Stimulated activated CD8-positive, alpha-beta memory T cell treated with anti-CD3 and anti-CD28 coated beads, Interleukin-15, amount 100 ng/mL, for 1 hour (primary cell): ENCODE measurements at places on chromosomes 2 and 18.

DNA sequence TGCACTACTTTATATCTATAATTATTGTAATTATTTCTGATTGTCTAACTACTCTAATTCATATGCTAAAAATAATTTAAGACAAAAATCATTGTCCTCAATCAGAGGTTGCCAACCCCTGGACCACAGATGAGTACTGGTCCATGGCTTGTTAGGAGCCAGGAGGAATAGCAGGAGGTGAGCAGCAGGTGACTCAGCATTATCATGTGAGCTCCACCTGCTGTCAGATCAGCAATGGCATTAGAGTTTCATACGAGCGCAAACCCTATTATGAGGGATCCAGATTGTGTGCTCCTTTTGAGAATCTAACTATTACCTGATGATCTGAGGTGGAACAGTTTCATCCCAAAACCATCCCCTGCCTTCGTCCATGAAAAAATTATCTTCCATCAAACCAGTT lies 1434.4 kb downstream of the LRP1B start:
- DNase-seq: no peak

GRCh38 chr2:105468582-105469042 lies 69.8 kb upstream of the FHL2 start:
- DNase-seq: no peak

DNA sequence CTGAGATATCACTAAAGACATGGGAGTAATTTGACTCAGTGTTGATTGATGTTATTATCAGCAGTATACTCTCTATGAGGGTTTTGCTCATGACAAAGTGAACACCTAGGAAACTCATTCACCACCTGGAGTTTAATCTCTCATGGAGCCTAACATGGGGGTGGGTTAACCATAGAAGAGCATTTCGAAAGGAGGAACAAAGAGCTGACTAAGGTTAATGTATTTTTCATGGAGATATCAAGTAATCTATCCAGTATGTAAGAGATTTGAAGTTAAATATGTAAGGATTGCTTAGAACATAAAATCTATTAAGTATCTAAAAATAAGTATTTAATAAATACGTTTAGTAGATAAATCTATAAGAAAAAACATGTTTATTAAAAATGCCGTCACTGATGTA lies 917.8 kb downstream of the EPHA4 start:
- DNase-seq: no peak

DNA sequence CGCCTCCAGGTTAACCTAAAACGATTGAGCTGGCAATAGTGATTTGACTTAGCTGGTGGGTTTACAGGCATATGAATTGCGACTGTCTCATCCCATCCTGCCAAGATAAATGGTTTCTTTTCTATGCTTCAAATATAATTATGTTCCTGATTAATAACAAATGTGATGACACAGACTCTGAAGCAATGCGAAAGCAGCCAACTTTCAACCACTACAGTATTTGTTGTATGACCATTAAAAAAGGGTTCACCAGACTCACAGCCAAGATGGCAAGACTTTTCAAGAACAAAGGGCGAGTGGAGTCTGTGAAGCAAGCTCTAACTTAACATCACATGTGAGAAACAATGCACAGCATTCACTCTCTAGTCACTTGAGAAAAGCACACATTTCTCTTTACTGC lies 186.6 kb downstream of the PID1 start:
- DNase-seq: no peak

GRCh38 chr2:204454672-204455380 lies 90.4 kb upstream of the PARD3B start:
- DNase-seq: no peak

- no peak for DNase-seq
Measured at GRCh38 chr2:25587361-25587760, 86.0 kb downstream of the DTNB start.

- no peak for DNase-seq
Measured at GRCh38 chr18:78913830-78914231, 65.8 kb upstream of the SALL3 start.
